ENCODE measurements at places on chromosomes 2 and 18.

- DNase-seq: no peak
These were observed 55.4 kb downstream of the CDC42EP3 start for GRCh38 chr2:37615804-37616676.

- DNase-seq: no peak
These were observed 35.7 kb upstream of the POU3F3 start for GRCh38 chr2:104818264-104818663.

GRCh38 chr2:76870581-76870980 lies 651.6 kb downstream of the LRRTM4 start:
- DNase-seq: no peak

- DNase-seq: no peak
These were observed 42.4 kb downstream of the TNS1 start for GRCh38 chr2:217960351-217960750.

GRCh38 chr2:233185963-233186362 lies 65.5 kb upstream of the ATG16L1 start:
- no peak for DNase-seq

DNA sequence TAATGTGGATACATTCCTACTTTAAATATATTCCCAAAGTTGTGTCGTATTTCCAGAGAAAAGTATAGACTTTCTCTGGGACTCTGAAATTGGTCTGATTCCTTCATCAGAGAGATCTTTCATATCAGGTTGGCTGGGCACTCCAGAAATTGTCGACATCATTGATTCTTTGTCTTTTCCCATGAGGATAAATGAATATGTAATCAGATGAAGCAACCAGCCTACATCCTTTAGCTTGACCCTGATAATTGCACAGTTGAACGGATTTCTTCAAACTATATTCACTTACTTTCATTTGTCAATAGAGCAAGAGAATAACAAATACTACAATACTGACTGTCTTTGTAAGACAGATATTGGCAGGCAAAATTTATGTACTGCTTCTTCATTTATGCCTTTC lies 680.2 kb upstream of the LRRTM4 start:
- no peak for DNase-seq
